ENCODE measurements at places on chromosomes 4 and X.

- DNase-seq = no peak
Measured at GRCh38 chr4:119930546-119930945, 136.1 kb downstream of the MAD2L1 start.

DNA sequence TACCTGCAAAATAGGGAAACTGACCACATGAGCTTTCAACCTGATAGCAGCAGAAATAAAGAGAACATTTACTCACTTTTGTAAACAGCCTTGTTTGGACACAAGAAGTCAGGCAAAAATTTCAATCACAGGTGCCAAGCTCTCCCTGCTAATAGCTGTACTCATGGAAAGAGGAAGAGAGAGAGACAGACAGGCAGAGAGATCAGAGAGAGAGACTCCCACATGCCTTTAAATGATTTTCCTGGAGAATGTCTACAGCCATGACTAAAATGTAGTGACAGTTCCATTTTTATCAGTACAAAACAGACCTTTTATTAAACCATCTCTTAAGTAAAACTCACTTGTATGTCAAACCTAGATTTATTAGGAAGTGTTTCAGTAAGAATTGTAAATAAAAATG is 752.9 kb downstream of the TRAM1L1 start:
- DNase-seq = no peak

DNA sequence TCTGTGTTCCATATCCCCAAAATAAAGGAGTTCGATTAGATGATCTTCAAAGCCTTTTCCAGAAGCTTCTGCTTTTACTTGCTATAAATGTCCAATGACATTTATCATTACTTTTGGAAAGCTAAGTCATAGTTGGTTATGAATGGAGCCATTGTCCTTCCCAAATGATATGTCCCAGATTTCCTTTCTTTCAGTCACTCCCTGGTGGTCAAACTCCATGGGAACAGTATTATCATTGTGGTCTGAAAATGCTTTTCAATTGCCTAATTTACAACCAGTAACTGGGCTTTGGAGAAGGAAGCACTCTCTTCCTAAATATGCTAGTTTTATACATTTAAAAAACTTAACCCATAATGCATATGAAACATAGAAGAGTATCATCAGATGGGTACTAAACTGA is 571.5 kb upstream of the AMOT start:
- no peak for DNase-seq

DNA sequence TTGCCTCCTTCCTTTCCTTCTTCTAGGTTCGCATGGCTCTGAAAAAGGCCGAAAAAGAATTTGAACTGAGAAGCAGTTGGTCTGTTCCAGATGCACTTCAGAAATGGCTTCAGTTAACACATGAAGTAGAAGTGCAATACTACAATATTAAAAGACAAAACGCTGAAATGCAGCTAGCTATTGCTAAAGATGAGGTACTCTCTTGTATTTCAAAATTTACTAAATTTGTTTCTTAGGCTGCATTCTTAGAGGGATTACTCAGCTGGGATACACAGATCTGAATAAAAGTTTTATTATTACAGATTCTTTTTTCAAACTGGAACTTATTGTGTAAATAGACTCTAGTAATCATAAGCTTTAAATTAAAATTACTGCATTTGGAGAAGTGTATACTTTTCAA is 146.9 kb downstream of the STIM2 start:
- no peak for DNase-seq

- no peak for DNase-seq
Measured at GRCh38 chr4:145481942-145482208, 222 bp downstream of the SMAD1 start.

GRCh38 chr4:113739197-113739596 is 22.3 kb downstream of the CAMK2D start:
- no peak for DNase-seq

GRCh38 chr4:3630598-3631543 is 98.6 kb upstream of the LRPAP1 start:
- no peak for DNase-seq

Data from astrocyte (in vitro differentiated cells and primary cell).